ENCODE measurements at places on chromosomes 2 and 18.

DNA sequence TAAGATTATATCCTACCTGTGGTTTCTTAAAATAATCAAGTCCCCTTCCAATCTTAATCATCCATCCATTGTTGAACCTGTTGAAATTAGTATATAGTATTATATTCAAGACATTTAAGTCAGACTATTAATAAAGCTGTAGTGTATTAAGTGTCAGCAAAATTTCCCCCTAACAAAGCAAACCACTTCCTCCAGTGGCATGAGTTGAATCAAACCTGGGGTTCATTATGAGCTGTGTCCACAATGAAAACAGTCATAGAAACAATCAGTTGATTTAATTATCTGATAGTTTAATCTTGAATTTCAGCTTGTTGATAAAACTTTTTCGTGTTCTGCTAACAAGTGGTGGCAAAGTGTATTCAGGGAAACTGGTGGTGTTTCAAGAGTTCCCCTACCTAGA lies 11.3 kb downstream of the MITD1 start:
- DNase-seq: no peak

DNA sequence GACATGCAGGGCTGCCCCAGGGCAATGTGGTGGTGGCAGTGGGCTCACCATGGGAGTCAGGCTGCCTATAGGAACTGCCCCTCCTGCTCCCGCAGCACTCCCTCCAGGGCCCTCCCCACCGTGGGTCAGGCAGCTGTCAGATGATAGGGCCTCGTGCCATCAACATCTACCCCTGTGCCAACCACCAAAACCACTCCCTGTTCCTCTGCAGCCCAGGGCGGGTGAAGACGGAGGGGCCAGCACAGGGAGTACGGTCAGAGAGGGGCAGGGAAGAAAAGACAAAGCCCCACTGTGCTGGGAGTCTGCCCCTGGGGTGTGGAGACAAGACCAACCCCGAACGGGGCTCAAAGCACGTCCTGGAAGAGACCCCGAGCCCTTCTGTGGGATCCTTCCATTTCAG lies 97.4 kb downstream of the TNS1 start:
- no peak for DNase-seq

GRCh38 chr2:175690113-175690837 lies 311.8 kb downstream of the LNPK start:
- peak; percentile 22 for DNase-seq

- DNase-seq: no peak
Observed at GRCh38 chr2:230779126-230779525, 66.5 kb downstream of the CAB39 start.

DNA sequence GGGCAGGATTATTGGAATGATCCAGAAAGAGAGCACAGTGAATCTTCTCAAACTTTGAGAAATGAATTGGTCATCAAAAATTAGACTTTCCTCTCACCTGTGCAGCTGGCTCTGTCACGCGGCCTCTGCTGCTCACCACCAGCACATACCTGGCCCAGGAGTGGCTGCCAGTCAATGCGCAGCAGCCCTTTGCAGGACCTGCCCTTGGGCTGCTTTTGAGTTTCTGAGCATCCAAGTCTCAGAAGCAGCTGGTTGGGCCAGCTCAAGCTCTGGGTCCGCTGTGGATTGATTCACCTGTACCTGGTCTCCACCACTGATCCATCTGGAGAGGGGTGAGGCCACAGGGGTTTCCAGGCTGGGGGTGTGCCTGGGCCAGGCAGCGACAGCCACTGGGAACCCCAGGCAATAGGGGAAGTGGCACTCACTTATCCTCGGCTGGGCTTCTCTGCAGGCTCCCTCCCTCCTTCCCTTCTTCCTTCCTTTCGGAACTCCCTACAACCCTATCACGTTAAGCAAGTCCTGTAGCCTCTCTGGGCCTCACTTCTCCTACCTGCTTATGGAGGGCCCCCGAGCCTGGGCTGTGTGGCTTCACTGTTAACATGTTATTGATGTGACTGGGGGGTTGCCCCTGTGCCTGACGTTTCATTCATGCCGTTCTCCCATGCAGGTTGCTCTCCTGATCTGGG lies 48.1 kb downstream of the SH3BP4 start:
- no peak for DNase-seq

DNA sequence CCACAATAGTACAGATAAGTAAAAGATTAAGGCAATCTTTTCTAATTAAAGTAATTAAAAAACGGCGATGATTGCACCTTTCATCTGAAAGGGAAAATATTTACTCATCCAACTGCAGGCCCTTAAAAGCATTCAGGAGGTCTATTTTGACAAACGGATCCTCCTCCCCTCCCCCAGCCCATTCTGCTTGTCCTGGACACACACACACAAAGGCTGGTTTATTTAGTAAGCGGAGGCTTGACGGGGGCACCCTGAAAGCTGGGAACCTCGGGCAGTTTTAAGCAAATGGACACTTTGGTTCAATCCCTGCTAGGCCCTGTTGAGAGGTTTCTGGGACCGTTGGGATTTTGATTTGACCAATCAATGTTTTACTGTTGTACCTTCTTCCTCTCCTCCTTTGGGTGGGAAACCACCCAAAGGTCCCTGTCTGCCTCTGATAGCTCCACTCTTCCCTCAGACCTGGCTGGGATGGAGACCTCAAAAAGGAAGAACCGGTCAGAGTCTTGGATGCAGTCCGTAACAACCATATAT lies 135.8 kb upstream of the HAAO start:
- no peak for DNase-seq

GRCh38 chr2:159089543-159089942 lies 121.1 kb downstream of the TANC1 start:
- no peak for DNase-seq

DNA sequence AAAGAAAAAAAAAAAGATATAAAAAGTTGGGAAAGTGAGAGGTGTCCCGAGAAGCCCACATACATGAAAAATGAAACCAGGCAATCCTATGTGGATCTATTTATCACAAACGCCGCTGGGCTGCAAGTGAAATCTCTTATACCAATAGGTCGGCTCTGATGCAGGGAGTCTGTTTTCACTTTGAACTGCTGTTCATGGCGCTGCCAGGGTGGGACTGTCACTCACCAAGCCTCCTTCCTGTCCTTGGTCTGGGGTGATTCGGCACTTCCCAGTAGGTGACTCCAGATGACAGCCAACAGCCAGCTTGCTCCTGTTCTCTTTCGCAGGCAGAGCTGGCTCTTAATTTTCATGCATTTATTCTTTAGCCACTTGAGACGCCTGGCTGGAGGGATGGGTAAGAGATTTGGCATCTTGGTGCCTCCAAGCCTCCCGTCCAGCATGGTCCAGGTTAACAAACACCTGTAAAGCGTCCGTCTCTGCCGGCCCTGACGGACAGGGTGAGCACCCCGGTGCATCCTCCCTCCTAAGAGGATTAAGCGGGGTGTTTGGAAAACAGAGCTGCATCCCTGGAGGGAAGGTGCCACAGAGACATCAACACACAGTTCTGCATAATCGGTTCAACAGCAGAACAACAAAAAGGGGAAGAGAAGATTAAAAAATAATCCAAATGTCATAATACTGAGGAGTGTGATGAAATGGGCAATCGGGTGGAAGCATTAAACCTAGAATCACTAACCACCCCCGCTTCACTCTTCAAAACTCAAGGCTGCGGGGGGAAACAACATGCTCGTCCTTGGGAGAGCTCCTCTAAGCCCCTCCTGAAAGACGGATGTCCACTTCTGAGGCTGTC lies 58.7 kb downstream of the STEAP3 start:
- DNase-seq: no peak

DNA sequence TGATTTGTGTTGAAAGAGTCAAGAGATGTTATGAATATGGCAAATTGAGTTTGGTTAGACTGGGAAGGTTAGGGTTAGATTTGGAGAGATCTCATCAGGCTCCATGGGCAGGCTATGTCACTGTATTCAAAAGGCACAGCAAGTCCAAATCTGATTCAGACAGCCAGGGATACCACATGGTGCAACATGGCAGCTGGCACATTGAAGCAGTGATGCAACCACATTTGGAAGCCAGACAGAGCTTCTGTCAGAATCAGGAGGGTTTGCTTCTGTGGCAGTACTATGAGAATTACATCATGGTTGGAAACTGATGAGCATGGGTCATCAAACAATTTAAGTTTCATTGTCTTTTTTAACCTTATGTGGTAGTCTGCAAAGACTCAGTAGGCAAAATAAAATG lies 772.2 kb downstream of the SUCLG1 start:
- DNase-seq: no peak

DNA sequence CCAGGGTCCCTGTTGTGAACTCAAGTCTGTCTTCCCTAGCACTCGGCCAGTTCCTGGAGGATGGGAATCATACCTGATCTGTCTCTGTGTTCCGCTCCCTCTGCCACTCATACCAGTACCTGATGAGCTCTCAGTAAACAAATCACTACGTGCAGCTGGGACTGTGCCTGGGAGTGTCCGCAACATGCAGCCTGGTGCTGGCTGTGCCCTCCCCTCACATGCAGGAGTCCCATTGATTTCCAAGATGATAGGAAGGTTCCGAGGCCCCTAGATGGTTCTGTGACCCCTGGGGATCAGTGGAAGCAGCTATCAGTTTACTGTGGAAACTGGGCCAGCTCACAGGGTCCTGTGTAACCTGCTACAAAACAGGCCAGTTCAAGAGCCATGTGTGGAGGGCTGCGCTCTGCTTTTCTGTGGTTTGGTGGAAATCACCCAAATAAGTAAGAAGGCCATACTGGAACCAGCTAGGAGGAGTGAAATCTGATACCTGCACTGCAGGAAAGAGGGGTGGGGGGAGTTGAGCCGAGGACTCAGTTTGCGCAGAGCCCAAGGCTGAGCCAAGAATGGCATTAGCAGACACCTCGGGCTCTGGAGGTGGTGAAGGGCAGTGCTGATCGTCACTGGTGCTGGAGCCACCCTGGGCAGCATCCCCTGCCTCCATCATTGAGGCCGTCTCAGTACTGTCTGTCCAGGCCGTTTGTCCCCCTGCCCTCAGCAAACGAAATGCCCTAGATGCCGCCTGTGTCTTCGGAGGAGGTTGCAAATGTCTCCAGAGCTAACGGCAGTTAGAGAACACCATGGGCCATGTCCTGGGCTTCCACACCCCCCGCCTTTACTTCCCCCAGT lies 93.3 kb downstream of the KLHL29 start:
- DNase-seq: no peak

GRCh38 chr18:6251084-6251483 lies 163.6 kb downstream of the L3MBTL4 start:
- DNase-seq: no peak

DNA sequence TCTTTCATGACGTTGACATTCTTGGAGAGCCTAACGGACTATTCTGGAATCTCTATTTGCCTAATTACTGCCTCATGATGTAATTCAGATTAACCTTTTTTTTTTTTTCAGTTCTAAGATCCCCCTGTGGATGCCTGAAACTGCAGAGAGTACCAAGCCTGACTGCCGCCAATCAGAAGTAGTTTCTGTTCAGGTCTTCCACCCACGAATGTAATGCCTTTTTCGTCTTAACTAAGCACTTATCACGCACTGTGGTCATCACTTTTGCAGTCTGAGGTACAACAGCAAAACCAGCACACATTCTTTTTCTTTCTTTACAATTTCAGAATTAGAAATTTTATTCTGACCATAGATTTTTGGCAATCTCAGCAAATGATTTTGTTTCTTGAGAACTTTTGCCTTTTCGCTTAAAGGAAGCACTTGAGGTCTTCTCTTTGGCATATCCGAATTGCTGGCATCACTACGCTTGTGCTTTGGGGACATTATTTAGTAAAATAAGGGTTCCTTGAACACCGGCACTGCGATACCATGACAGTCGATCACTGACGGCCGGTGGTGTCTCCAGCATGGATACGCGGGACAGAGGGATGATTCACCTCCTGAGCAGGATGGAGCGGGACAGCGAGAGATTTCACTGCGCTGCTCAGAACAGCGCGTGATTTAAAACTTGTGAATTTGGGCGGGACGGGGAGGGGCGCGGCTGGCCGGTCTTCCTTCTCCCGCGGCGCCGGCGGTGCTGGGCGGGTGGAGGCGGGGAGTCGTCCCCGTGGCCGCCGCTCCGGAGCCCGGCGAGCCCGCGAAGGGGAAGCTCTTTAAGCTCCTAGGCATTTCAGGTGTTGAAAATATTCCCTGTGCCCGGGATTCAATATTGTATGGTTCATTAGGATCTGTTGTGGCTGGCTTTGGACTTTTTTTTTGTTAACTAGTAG lies 32.0 kb upstream of the GPR55 start:
- DNase-seq: no peak

DNA sequence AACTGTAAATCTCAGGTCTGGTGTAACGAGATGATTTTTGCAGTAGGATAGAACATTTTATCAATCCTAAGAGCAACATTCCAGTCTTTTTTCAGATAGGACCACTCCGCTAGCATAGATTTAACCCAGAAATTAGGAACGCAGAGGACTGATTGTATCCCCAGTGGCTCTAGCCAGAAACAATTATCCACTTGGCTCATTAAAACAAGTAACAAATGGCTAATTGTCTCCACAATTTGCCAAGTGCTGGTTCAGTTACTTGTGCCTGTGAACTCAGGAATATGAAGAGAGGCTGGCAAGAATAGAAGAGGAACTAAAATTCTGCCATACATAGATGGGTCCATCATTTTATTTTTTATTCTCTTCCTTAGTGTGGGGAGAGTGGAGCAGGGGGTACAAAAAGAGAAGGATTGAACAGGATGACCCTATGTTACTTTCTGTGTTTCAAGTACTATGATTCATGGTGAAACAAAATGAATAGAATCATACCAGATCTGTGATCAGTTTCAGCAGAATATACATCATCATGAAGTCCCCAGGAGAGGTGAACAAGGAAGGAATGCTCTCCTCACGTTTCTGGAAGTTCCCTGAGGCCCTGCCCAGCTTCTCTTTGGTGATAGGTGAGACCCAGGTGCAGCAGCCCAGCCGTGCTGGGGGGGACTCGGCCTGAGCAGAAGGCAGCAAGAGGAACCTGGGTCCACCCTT lies 121.6 kb downstream of the ARL4C start:
- DNase-seq: no peak

- no peak for DNase-seq
Observed at GRCh38 chr2:2909086-2910035, 468.3 kb downstream of the EIPR1 start.

DNA sequence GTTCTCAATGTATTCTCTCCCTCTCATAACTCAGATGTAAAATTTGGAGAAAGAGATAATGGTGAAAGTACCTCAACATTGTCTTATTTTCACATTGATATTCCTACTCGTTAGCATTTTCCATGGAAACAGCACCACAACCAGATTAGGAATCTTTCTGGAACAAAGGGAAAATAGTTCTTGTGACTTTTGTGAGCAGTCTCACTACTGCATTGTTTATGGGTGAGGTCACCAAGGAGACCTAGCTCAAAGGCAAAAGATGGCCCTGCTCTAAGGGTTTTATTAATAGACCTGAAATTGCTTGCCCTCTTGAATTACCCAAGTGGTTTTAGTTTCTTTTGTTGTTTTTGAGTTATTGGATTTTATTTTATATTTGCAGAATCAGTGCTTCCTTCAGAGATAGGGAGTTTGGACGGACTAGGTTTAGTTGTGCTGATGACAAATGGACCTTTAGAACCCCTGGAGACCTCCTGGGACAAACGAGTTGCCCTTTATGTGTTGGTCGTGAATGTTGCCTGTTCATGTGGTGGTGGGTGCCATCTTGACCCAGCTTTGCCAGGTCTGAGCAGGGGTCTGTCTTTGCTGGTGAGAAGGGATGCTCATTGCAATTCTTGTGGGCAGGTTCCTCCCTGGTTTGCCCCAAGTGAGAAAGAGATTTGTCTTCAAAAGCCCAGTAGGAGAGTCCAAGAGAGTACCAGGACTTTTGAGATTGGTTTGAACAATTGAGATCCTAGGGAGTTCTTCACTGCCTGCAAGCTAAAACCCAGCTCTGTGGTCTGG lies 58.1 kb downstream of the INPP4A start:
- peak; percentile 45 for DNase-seq

Data from epithelial cell of proximal tubule (primary cell).